Vagina (tissue), 2 donors: ENCODE measurements at places on chromosomes 5 and 9.
A peak's percentile ranks its signal among the peaks of the same experiment; 100 is the strongest.

DNA sequence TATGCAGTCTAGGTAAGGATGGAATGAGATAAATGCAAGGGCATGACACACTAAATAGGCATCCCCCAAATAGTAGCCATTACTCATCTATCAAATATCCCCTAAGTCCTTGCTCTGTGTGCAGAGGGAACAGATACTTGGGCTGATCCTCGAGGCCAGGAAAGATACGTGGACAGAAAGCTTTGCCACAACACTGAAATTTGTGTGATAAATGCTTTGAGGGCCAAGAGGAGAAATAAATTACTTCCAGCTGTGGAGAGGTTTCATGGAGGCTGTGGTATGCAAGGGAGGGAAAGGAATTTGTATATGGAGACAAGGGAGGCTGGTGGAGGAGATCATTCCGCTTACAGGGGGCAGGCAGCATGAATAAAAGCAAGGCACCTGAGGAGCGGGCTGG lies 18.5 kb downstream of the ATOX1 start:
- peaks cover 10% of the 10 kb centered on the region for H3K36me3 ChIP-seq
- H3K27ac ChIP-seq: peak overlapping the region; percentile 81
- H3K27me3 ChIP-seq: no peaks in the 10 kb centered on the region
- H3K4me1 ChIP-seq: peaks cover 41% of the 10 kb centered on the region
- peak overlapping the region; percentile 7 for H3K4me3 ChIP-seq
- DNase-seq: no peak

GRCh38 chr5:110956280-110956912 lies 115.1 kb upstream of the TSLP start:
- H3K27ac ChIP-seq: no peak overlapping the region
- H3K27me3 ChIP-seq: no peaks in the 10 kb centered on the region
- DNase-seq: no peak
- no peaks in the 10 kb centered on the region for H3K36me3 ChIP-seq
- no peaks in the 10 kb centered on the region for H3K4me1 ChIP-seq

DNA sequence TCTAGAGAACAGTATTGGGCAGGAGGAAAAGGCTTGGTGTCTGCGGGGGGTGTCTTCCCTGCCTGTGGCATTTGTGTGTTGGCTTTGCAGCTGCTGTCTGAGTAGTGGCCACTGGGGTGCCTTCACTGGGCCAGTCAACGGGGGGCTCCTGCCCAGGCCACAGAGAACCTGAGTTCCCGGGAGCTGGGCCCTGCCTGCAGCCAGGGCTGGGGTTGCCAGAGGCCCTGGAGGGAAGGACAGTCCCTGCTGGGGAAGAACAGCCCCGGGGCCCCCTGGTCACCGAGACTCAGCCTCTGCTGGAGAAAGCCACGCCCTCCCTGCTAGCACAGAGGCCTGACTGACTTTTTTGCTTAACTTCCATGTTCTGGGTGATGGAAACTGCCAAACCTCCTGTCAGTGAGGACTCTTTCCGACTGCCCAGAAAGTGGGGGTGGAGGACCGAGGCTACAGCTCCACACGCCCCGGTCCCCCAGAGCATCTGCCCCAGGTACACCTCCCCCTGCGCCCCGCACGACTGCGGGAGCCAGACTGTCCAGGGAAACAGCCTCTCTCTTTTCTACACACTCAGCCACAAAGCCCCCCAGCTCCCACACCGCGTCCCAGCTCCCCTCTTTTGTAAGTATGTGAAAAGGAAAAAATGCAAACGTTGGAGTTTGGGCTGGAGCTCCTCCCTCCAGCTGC lies 133.4 kb downstream of the DAB2IP start:
- no peak overlapping the region for H3K4me3 ChIP-seq
- H3K36me3 ChIP-seq: peaks cover 6% of the 10 kb centered on the region
- no peak overlapping the region for H3K27ac ChIP-seq
- H3K4me1 ChIP-seq: no peaks in the 10 kb centered on the region

DNA sequence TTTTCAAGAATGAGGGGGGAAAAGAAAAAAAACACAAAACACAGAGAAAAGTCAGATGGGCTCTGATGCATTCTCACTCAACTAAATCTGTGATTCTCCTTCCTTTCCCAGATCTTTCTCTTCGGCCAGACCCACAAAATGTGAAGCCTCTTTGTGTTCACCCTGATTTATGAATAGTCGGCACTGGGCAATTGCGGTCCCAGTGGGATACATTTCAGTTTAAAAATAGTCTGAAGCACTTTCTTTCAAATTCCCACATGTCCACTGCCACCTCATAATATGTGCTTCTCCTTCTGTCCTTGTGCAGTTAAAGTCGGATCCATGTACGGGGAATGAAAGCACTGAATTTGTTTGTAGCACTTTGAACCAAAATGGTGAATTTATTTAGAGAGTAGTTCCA lies 995.4 kb upstream of the WWC1 start:
- no peak overlapping the region for H3K4me3 ChIP-seq
- H3K27ac ChIP-seq: no peak overlapping the region
- peaks cover 30% of the 10 kb centered on the region for H3K4me1 ChIP-seq
- no peaks in the 10 kb centered on the region for H3K27me3 ChIP-seq

- H3K27me3 ChIP-seq: no peaks in the 10 kb centered on the region
- H3K4me3 ChIP-seq: no peak overlapping the region
- no peaks in the 10 kb centered on the region for H3K36me3 ChIP-seq
- DNase-seq: no peak
- no peaks in the 10 kb centered on the region for H3K4me1 ChIP-seq
These were observed 47.5 kb upstream of the CLK4 start for GRCh38 chr5:178674334-178674733.

DNA sequence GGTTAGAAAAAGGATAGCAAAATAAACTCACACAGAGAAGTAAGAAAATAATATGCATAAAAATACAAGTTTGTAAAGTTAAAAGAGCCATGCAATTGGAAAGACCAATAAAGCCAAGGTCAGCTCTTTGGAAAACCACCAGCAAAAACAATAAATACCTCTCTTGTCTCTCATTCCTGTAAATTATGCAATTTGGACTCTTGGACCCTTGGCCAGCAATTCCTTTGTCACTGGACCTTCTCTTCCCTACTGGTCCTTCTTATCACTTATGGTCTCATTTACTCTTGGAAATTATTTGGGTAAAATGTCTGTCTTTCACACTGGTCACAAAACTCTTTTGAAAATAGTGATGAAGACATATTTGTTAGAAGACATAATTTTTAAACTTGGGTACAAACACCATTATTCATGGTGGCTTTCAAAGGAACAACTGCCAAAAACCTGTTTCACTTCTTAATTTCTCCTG lies 379.5 kb downstream of the TMEM232 start:
- DNase-seq: no peak
- H3K27me3 ChIP-seq: no peaks in the 10 kb centered on the region
- no peaks in the 10 kb centered on the region for H3K36me3 ChIP-seq
- H3K4me1 ChIP-seq: no peaks in the 10 kb centered on the region

DNA sequence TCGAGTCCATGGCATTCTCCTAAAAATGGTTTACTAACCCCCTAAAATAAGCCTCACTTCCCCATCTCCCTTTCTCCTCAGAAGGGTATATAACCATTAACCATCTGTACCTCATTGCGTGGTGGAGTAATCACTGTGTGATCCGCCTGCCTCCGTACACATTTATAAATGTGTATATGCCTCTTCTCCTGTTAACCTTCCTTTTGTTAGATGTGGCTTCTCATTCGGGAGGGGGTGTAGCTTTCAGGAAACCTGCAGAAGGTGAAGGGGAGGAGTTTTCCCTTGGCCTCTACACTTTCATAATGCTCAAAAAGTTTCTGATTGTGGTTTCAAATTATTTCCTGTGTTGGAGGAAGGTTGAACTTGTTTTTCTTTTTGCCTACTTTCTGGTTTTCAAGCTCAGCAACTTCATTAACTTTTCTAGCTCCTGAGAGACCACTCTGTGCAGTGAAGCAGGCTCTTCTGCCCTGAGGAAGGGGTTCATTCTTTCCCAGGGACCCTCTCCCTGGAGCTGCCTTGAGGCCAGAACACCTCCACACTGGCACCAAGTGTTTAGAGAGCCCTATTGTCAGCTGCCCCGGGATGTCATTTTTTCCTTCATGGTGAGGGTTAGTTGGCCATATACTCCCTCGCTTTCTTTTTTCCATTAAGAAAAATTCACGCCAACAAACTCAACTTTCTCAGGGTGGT lies 46.9 kb downstream of the RASGRF2 start:
- DNase-seq: no peak
- H3K36me3 ChIP-seq: no peaks in the 10 kb centered on the region
- no peaks in the 10 kb centered on the region for H3K27me3 ChIP-seq

DNA sequence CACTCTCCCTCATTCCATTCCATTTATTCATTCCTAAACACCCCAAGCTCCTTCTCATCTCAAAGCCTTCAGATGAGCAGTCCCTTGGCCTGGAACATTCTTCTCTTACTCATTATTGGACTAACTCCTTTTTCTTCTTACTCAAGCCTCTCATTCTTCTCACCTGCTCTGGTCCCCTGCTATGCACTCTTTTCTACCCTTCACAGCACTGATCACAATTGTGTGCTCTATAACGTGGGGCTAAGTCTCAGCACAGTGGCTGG lies 212.4 kb downstream of the MAPKAP1 start:
- DNase-seq: no peak
- no peak overlapping the region for H3K4me3 ChIP-seq
- no peaks in the 10 kb centered on the region for H3K4me1 ChIP-seq
- H3K36me3 ChIP-seq: no peaks in the 10 kb centered on the region

DNA sequence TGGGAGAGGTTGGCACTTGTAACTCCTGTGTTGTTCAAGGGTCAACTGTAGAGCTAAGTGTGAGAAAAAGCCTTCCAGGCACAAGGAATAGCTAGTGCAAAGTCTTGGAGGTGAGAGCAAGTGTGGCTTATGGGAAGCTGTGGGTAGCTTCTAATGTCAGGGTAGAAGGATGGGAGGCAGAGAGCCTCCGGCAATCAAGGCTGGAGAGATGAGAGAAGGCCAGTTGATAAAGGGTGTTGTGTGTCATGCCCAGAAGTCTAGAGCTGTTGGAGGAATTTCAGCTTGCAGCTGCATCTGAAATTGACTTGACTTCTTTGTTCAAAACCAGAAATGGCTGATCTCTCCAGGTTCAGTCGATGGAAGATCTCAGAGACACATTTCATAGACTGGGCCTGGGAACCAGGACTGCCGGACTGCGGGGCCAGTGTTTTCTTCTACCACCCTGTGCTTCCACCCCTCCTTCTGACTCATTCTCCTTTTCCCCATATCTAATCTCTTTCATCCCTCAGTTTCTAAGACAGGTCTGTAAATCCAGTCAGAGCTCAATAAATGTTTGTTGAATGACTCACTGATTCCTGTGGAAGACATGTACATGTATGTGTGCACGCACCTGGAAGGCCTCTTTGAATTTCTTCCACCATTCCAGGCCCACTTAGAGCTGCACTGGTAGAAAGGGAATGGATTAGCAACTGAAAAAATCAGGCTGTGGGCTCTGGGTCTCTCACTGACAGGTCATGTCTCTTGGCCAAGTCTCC lies 67.8 kb upstream of the KLF4 start:
- no peak overlapping the region for H3K4me3 ChIP-seq
- H3K4me1 ChIP-seq: no peaks in the 10 kb centered on the region
- no peak overlapping the region for H3K27ac ChIP-seq

- H3K36me3 ChIP-seq: no peaks in the 10 kb centered on the region
- no peaks in the 10 kb centered on the region for H3K27me3 ChIP-seq
- no peak for DNase-seq
- H3K4me3 ChIP-seq: no peak overlapping the region
- H3K4me1 ChIP-seq: no peaks in the 10 kb centered on the region
These were observed 30.1 kb upstream of the ZNF782 start for GRCh38 chr9:96884443-96884842.

DNA sequence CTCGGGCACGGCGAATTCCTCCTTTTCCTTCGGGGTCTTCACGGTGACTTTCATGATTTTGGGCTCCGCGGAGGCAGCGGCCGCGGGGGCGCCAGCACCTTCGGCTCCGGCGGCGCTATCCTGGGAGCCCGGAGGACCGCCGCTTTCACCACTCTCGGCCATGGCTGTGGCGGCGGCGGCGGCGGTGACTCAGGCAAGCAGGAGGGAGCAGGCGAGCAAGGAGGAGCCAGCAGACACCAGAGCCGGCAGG lies 315 bp downstream of the UBQLN1 start:
- no peaks in the 10 kb centered on the region for H3K36me3 ChIP-seq
- H3K4me3 ChIP-seq: peak overlapping the region; percentile 97
- H3K4me1 ChIP-seq: peaks cover 33% of the 10 kb centered on the region

GRCh38 chr9:93622691-93623090 lies 46.3 kb downstream of the PHF2 start:
- H3K27me3 ChIP-seq: no peaks in the 10 kb centered on the region
- peaks cover 23% of the 10 kb centered on the region for H3K4me1 ChIP-seq
- DNase-seq: no peak
- H3K36me3 ChIP-seq: no peaks in the 10 kb centered on the region
- H3K27ac ChIP-seq: no peak overlapping the region

DNA sequence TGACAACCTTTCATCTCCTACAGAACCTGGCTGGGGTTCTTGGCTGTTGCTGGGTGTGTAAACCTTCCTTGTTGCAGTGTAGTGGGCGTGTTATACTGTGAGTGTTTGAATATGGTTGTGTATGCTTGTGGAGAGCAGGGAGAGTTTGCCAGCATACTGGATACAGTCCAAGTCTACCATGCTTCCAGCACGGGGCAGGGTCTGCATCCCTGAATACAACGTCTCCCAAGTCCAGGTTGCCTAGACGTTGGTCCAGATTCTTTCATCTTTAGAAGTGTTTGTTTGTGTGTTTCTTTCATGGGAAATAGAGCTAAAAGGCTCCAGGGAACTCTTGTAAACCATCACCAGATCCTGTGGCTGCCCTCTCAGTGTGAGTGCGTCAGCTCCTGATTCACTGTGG lies 46.4 kb downstream of the SYK start:
- no peaks in the 10 kb centered on the region for H3K4me1 ChIP-seq
- H3K4me3 ChIP-seq: no peak overlapping the region
- H3K36me3 ChIP-seq: no peaks in the 10 kb centered on the region
- no peaks in the 10 kb centered on the region for H3K27me3 ChIP-seq
- H3K27ac ChIP-seq: no peak overlapping the region

DNA sequence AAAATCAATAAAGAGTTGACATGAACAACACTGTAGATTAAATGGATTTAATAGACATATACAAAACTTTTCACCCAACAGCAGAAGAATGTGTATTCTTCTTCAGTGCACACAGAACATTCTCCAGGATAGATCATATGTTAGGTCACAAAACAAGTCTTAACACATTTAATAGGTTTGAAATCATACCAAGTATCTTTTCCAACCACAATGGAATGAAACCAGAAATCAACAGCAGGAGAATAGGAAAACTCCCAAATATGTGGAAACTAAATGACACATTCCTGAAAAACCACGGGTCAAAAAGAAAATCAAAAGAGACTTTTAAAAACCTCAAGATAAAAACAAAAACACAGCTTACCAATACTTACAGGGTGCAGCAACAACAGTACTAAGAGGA lies 790.1 kb upstream of the ZNF608 start:
- no peaks in the 10 kb centered on the region for H3K4me1 ChIP-seq
- H3K4me3 ChIP-seq: no peak overlapping the region
- no peaks in the 10 kb centered on the region for H3K36me3 ChIP-seq
- H3K27ac ChIP-seq: no peak overlapping the region

DNA sequence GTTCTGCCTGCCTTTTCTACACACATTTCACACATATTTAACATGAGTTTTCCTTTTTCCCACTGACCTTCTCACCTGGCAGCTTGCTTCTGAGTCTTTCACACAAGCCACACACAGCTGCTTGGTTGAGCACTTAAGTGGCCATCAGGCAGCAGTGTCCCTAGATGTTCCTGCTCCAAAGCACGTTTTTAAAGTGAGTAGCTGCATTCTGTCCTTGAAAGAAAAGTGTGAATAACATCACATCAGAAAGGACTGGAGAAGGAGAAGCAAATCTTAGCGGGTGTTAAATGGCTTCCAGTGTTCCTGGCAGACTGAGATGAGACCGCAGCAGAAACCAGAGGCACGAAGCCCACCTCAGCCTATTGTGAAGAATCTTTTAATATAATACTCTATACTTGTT lies 209.2 kb upstream of the IRX4 start:
- no peak for DNase-seq
- no peak overlapping the region for H3K4me3 ChIP-seq
